Ovary (tissue), 10 donors: ENCODE measurements at places on chromosomes 7 and 10. TPM values are rescaled to one million over a fixed set of nuclear protein-coding genes. Genes with fewer than 3 reads are reported as not detected.

GRCh38 chr7:107147464-107148393, 21.1 kb upstream of the HBP1 start:
- DNase-seq = no peak
- H3K27ac ChIP-seq = no peak overlapping the region
- no peaks in the 10 kb centered on the region for H3K36me3 ChIP-seq
- H3K4me3 ChIP-seq = no peak overlapping the region

GRCh38 chr10:46046261-46046660, at the start of gene MSMB:
Gene MSMB, minus strand, starts transcription at chr10:46046269. Its CDS starts 32 bp downstream, at chr10:46046237.
- no peaks in the 10 kb centered on the region for H3K36me3 ChIP-seq
- no peak within 1 kb of the TSS for H3K4me3 ChIP-seq
- H3K27ac ChIP-seq = no peak within 1 kb of the TSS
- no peaks in the 10 kb centered on the region for H3K4me1 ChIP-seq
- H3K27me3 ChIP-seq = no peaks in the 10 kb centered on the region

CYP2C9 gene
- not detected for total RNA-seq

TUBAL3 gene
- not detected for total RNA-seq

CHCHD2 gene
- 338 TPM for total RNA-seq
